ENCODE measurements at places on chromosomes 5 and 9.
A peak's percentile ranks its signal among the peaks of the same experiment; 100 is the strongest.

GRCh38 chr9:96236854-96237550 lies 65.0 kb downstream of the HSD17B3 start:
- no peak for DNase-seq

GRCh38 chr5:40754381-40755092 lies 1.2 kb downstream of the TTC33 start:
- DNase-seq = peak; percentile 25

- no peak for DNase-seq
Measured at GRCh38 chr5:81607693-81608092, 143.2 kb downstream of the SSBP2 start.

DNA sequence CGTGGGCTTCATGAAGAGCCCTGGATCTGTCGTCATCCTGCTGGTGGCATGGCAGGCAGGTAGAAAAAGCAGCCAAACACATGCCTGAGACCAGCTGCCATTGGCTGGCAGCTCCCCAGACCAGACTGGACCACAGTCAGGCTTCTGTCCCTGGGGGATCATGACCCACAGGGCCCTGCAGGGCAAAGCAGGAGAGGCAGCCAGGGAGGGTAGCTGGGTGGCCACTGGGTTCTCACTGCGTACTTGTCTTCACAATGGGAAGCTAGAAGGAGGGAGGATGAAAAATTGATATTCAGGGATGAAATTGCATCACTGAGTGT lies 67.8 kb upstream of the GARNL3 start:
- DNase-seq = no peak

DNA sequence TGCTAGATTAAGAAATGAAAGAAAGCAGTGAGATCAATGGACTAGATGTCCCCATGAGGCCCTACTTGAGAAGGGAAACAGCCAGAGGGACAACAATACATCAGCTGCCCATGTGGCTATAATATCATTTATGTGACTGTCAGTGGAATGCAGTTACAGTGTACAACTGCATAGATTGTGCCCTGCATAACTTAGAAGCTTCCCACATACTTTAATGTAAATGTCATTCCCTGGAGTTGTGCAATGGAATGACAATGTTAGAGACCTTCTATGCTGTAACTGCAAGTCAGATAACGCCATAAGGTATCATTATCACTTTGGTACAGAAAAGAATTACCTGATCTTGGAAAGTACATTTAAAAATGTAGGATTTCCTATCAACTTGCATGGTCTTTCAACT lies 67.4 kb downstream of the FBN2 start:
- DNase-seq = peak; percentile 85

DNA sequence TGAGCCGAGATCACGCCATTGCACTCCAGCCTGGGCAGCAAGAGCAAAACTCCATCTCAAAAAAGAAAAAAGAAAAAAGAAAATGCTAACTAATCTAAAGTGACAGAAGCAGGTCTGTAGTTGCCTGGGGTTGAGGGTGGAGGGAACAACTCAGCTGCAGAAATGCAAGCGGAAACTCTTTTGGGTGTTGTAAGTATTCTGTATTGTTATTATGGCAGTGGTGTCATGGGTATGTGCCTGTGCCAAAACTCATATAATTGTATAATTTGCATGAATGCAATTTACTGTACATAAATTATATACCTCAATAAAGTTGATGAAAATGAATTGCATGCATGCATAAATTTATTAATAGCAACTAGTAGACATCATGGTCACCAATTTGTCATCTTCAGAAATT lies 23.0 kb upstream of the RPS23 start:
- no peak for DNase-seq

DNA sequence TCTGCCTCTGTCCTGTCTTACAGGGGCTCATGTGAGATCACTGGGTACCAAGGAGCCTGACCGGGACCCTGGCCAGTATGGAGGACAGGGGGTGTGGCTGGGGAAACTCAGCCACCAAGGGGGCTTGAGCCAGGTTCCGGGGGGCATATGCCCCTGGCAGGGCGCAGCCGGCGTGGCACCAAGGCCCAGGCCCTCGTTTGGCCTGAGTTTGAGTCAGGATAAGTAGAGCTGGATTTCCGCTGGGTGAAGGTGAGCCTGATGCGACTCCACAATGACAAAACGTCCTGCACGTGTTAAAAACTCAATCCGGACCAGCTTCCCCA lies 616 bp upstream of the TSPAN17 start:
- DNase-seq = no peak

- DNase-seq = peak; percentile 32
Measured at GRCh38 chr5:153753645-153754432, 263.4 kb downstream of the GRIA1 start.

GRCh38 chr5:172994405-172994804 lies 10.8 kb downstream of the ATP6V0E1 start:
- DNase-seq = no peak

DNA sequence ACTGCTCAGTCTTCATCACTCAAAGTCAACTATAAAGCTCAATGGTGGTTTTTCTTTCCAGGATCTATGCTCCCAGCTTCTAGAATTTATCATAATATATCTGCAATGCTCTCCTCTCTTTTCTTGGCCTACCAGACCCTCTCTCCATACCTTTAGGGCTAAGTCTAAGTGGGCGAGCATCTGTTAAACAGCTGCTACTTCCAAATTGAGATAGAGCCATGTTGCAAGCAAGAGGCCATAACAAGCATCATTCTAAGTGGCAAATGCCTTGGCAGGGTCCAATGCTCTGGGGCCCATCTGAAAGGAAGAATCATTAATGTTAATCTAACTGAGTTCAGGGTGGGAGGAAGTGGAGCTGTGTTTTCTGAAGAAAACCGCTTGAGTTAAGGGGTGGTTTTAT lies 324.0 kb downstream of the TLR4 start:
- no peak for DNase-seq

DNA sequence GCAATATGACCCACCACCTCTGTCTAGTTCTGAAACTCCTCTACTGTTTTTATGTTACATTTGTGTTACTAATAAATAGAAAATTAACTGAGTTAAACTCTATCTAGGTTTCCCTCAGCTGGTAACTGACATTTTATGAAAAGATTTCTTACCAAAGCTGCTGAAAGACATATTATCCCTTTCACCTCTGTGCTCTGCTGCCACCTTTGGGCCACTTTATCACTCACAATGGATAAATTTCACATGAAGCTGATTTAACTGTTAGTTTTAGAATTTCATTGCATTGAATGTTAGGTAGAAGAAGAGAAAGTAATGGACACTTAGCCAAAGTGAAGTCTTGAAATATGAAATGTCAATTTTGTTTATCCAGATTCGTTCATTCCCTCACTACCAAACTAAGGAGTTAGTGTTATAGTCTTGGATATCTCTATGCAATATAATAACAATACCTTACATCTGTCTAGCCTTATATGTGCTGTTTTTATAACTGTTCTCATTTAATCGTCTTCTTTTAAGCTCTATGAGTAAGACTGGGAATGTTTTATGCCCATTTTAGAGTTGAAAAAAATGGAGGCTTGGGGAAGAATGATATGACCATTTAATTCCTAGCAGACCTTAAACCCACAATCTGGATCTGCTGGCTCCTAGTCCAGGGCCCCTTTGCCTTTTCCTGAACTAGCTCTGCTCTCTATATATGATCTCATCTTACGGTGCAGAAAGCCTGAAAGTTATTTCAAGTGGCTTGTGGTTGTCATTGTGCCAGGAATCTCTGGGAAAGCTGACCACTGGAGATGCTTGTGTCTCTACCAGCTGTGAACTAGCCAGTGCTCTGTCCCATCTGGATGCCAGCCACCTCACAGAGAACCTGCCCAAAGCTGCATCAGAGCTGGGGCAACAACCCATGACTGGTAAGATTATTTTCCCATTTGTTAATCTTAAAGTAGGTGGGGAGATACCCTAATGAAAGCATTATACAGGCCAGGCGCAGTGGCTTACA lies 97.1 kb downstream of the GOLPH3 start:
- peak; percentile 58 for DNase-seq

- no peak for DNase-seq
Measured at GRCh38 chr9:124813501-124814163, 36.7 kb downstream of the OLFML2A start.

Data from fibroblast of skin of right biceps (primary cell).